ENCODE measurements at places on chromosomes 16 and 17.

DNA sequence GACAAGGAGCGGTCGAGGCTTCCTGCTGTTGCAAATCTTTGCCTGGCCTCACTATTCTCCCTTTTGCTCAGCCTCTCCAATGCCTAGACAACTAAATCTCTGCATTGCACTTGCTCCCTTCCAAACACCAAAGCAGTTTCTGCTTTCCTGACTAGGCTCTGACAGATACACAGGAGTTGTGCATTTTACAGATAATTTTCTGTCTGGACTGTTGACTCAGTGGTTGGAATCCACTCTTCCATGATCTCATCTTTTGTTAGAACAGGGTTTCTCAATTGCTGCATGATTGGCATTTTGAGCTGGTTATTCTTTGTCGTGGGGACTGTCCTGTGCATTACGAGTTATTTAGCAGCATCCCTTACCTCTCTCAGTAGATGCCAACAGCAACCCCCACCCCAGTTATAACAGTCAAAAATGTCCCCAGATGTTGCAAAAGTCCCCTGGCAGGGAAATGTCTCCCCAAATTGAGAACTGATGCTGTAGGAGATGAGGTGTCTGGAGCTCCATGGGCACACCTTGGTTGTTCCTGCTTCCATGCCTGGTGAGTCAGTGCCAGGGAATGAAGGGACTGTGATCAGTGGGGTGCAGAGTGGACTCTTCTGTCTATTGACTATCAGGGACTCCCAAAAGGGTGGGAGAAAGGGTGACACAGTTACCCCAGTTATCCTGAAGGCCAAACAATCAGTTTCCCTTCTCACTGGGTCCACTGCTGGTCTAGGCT, 557.4 kb upstream of the PSMD7 start:
- DNase-seq = no peak

DNA sequence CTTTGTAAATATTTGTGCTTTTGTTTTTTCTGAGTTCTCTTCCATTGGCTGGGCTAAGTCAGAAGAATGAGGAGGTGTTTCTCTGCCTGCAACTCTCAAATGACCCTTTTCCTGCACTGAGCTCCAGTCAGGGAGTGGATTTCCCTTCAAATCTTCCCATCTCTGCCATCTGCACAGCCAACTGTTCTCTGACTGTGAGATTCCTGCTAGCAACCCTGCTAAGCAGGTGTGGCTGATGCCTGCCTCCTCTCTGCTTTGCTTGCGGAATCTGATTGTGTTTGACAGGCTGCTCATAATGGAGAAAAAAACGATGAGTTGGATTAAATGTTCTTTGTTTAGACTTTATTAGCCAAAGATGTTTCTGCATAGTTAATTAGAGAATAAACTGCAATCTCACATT, 519.8 kb downstream of the TMEM114 start:
- no peak for DNase-seq

DNA sequence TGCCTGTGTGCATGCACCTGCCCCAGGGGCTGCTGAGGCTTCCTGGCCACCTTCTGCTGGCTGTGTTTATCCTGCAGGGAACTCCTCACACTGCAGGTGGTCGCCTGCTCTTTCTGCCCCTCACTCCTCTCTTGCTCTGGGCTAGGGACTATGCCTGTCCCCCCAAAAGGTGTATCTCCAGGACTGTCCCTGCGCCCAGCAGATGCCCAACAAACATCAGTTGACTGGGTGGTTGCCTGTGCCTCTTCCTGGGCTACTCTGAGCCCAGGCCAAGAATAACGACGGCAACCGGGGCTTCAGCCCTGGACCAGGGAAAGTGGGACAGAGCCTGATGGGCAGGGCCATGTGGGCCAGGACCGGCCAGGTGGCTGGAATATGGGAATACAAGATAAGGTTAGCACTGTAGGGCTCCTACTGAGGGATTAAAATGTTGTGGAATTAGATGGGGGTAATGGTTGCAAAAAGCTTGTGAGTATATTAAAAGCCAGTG, 55.4 kb downstream of the VAC14 start:
- DNase-seq = no peak

- DNase-seq = no peak
Measured at GRCh38 chr16:22677024-22677830, 136.7 kb upstream of the HS3ST2 start.

- DNase-seq = no peak
Measured at GRCh38 chr16:20946015-20946629, 45.6 kb downstream of the LYRM1 start.

DNA sequence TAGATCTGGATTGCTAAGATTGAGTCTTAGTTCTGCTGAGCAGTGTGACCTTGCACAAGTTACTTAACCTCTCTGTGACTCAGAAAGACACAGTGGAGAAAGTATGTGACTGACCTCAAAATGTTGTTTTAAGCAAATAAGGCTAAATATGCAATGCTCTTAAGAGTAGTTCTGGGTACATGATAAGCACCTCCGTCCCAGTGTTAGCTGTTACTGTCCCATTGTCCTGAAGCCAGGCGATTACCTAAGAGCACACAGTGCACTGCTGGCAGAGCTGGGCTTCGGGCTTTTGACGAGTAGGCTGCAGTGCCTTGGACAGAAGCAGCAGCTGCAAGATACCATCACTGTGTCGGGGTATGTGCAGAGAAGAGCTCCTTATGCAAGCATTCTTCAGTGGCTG, 32.7 kb upstream of the FOXF1 start:
- no peak for DNase-seq

DNA sequence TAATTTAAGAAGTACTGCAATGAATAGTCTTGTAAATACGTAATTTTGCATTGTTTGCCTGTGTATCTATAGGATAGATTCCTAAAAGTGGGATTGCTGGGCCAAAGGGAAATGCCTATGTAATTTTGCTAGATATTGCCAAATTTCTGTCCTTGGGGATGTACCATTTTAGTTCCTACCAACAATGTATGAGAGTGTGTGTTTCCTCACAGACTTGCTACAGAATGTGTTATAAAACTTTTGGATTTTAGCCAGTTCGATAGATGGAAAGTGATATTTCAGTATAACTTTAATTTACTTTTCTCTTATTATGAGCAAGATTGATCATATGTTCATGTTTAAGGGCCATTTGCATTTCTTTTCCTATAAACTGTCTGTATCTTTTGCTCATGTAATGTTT, 8.3 kb downstream of the TANGO6 start:
- no peak for DNase-seq

- DNase-seq = no peak
Measured at GRCh38 chr16:78748220-78748929, 648.9 kb downstream of the WWOX start.

GRCh38 chr16:35748621-35749252, 2289.3 kb downstream of the TP53TG3F start:
- DNase-seq = no peak

GRCh38 chr17:61338000-61338798, 61.4 kb upstream of the TBX2 start:
- no peak for DNase-seq

DNA sequence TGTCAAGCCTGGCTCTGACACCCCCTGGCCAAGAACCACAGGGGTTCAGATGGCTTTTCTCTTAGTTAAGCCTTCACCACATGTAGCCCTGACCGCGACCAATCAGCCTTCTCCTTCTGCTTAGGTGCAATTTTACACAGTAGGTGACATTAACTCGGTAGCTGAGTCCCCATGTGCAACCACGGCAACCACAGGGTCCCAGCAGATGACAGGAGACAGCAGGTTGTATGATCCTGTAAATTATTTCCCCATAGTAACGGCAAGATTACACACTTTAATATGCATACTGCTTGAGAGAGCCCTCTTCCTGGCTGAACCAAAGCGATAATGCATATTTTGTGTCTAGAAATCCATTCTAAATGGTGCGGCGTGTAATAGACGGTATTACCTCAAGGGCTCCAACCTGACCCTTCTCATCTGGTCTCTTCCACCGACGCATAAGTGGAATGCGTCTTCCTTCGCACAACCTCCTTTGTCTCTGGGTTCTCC, 458.7 kb upstream of the ZFHX3 start:
- no peak for DNase-seq

DNA sequence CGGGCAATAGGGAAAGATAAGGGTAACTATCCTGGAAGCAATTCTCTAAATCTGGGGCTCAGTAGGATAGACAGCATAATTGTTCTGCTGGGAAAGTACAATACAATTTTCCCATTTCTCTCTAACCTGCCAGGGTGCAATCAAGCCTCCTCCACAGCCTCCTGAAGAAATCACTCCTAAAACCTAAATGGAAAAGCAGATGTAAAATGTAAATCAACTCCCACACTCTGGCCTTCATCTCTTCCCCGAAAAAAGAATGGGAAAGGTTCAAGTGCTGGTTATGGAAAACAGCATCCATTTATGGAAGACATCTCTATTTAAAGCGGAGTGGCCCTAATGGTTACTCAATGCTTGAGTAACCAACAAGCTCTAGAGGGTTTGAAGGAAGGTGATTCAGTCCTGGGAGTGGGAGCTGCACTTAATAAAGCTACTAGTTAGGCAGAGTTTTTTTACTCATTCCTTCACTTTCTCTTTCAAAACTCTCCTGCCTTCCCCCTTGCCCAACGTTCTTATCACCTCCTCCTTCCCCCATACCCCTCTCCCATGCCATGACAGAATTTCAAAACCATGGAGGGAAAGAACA, 5.1 kb downstream of the MMD start:
- no peak for DNase-seq

- DNase-seq = no peak
Measured at GRCh38 chr16:24358117-24358516, 102.0 kb downstream of the CACNG3 start.

GRCh38 chr16:22220714-22221113, 14.6 kb downstream of the EEF2K start:
- DNase-seq = no peak

GRCh38 chr17:26818736-26819135, 475.2 kb upstream of the WSB1 start:
- DNase-seq = no peak

DNA sequence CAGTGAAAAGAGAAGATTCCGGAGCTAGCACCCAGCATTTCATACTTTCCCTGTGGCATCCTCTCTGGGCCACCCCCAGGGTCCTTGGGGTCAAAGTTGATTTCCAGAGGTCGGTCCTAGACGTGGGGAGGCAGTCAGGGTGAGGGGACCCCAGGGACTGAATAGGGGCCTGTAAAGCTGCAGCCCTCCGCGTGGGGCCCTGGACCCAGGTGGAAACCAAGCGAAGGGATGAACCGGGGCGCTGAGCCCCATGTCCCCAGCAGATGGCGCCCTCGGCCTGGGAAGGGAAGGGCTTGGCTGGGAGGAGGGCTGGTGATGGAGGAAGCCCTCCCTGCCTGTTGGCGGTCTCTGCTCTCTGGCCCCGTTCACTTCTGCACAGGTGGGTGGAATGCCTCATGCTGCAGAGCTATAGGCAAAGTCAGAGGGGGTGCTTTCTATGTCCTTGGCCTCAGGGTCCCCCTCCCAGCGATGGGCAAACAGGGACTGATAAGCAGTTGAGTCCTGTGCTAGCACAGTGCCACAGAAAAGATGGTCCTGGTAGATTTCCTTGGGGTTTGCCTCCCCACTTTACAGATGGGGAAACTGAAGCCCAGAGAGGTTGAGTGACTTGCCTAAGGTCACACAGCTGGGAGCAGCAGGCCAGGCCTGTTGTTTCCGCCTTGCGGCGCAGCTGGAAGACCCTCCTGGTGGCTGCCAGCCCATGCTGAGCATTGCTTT, 163.4 kb upstream of the CIBAR2 start:
- peak; percentile 36 for DNase-seq

GRCh38 chr17:21194703-21195102, 19.3 kb downstream of the TMEM11 start:
- DNase-seq = no peak

- no peak for DNase-seq
Measured at GRCh38 chr16:59500601-59501000, 766.5 kb upstream of the GOT2 start.

GRCh38 chr17:75241143-75241430, 20.3 kb downstream of the GGA3 start:
- DNase-seq = no peak

GRCh38 chr17:65474660-65475059, 86.8 kb downstream of the AXIN2 start:
- no peak for DNase-seq

DNA sequence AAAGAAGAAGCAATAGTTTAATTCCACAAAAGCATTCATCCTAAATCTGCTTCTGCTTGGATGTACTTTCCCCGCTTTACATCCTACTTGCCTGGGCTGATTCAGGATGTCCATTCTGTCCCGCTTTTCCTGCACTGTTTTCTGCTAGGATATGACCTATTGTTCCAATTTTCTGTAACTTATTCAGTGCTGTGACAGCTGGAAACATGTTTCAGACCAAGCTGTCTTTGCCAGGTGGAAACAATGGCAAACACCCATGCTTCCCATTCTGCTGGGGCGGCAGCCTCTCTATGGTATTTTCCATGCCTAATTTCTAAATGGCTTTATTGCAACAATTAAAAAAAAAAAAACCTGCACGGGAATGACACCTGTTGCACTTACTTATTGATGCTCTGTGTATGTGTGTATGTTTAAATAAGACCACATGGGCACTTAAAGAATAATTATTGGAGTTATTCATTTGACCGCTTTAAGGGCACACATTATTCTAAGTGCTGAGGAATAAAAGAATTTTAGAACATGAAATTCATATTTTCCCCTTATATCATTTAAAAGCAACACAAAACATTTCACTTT, 21.0 kb downstream of the COQ7 start:
- no peak for DNase-seq

DNA sequence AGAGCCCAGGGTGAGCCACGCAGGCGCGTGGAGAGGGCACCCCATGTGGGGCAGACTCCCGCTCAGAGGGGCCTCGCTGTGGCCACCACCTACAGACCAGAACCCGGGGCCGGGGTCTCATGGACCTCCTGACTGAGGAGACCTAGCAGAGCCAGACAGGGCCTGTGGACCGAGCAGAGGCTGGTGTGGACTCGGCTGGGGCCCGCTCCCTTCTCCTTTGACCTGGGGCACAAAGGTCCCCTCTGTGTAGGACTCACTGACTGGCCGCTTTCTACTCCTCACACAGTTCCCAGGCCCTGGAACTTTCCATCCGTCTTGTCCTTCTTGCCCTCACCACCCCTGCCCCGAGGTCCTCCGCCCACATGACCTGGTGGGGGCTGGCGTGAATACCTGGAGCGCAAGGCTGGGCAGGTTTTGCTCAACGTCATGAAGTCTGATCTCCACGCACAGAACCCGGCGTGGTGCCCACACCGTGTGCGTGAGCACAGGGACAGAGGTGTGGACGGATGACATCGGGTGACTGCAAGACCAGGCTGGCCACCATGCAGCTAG, 44.7 kb upstream of the ACSF3 start:
- DNase-seq = no peak

DNA sequence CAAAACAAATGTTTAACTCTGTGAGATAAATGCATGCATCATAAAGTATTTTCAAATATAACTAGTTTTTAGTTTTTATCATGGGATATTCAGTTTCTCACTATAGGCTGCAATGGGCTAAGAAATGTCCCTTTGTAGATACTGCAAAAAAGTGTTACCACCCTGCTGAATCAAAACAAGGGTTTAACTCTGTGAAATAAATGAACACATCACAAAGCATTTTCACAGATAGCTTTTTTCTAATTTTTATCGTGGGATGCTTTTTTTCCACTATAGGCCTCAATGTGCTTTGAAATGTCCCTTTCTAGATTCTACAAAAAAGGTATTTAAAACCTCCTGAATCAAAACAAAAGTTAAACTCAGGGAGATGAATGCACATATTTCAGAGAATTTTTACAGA, 541.1 kb downstream of the KCNJ18 start:
- DNase-seq = no peak

All from T-helper 17 cell (primary cell).